ENCODE measurements at places on chromosomes 5 and 9.
A peak's percentile ranks its signal among the peaks of the same experiment; 100 is the strongest.

DNA sequence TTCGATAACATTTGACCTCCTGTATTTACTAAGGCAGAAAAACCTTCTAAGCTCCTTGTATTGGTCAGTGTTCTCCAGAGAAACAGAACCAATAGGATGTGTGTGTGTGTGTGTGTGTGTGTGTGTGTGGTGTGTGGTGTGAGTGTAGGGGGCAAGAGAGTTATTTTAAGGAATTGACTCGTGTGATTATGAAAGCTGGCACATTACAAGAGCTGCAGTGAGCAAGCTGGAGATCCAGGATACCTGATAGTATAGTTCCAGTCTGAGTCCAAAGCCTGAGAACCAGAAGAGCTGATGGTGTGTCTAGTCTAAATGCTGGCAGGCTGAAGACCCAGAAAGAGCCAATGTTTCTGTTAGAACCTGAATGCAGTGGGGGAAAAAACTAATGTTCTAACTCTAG lies 21.2 kb upstream of the PIK3R1 start:
- DNase-seq: no peak

DNA sequence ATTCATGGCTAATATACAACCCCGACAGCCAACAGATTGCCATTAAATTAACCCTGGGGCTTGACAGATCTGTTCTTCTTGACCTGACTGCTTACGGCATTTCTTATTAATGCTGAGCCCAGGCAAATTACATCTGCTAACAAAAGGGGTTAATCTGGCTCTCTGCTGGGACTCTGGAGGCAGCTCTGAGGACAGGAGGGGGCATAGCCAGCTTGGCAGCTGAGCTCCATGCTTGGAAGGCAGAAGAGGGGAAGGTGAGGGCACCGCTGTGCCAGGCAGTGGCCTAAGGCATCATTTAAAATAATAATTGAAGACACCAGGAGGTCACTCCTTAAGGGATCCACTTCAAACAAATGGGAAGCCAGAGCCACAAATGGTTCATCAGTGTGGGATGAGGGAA lies 126.0 kb upstream of the GPR151 start:
- no peak for DNase-seq

- no peak for DNase-seq
Observed at GRCh38 chr5:126020770-126021169, 402.4 kb upstream of the GRAMD2B start.

DNA sequence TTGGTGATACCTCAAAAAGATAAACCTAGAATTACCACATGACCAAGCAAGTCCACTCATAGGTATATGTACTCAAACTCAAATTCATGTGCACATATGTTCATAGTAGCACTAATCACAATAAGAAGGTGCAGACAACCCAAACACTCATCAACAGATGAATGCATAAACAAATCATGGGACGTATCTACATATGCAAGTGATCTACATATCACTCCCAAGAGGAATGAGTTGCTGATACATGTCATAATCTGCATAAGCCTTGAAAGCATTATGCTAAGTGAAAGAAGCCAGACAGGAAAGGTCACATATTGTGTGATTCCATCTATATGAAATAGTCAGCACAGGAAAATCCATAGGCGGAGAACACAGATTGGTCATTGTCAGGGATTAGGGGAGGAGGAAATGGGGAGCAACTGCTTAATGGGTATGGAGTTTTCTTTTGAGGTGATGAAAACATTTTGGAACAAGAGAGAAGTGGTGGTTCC lies 10.6 kb upstream of the GPX8 start:
- DNase-seq: no peak

DNA sequence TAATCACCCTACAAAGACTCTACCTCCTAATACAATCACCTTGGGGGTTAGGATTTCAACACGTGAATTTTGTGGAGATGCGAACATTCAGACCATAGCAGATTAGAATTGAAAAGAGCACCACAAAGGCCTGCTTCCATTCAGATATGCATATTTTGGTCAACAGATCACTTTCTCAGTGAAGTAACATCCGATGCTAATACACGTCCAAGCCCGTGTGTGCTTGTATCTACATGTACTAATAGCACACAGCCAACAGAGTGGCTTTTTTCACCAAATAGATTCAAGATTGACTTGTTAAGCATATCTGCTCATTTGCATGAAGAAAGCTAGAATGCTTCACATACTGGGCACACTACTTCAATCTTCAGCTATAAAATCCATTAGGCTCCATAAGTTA lies 35.6 kb upstream of the SSBP2 start:
- no peak for DNase-seq

DNA sequence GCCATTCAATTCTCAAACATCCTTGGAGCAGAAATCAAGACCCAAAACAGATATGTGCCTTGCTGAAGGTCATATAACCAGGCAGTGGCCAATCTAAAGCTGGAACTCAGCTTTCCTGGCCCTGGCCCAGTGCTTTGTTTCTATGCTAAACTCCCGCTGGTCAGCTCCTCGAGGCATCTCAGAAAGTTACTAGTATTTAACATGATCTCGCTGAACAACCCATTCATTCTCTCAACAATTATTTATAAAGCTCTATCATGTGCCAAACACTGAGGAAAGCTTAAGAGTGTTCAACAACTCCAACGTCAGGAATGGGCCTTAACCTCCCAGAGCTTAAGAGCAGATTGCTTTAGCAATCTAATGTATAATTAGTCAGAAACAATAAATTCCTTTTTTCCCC lies 54.0 kb downstream of the FOXD1 start:
- no peak for DNase-seq

DNA sequence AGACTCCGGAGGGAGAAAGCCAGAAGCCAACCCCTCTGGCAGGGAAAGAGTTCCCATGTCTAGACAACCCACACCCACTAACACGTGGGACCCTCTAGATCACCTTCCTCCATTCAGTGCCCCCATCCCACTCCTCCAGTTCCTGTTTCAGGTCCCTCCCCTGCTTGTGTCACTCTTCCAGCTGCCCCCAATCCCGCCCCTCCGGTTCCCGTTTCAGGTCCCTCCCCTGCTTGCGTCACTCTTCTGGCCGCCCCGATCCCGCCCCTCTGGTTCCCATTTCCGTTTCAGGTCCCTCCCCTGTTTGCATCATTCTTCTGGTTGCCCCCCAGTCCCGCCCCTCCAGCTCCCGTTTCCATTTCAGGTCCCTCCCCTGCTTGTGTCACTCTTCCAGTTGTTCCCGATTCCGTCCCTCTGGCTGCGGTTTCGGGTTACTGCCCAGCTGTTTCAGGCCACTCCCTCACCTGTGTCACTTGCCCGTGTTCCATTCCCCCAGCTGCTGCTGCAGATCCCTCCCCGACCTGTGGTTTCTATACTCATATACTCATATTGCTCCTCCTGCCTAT lies 64.8 kb upstream of the RANBP6 start:
- peak; percentile 92 for DNase-seq

GRCh38 chr5:143755966-143756365 lies 56.0 kb upstream of the HMHB1 start:
- DNase-seq: no peak

- DNase-seq: no peak
Observed at GRCh38 chr5:126464959-126465358, 41.8 kb downstream of the GRAMD2B start.

DNA sequence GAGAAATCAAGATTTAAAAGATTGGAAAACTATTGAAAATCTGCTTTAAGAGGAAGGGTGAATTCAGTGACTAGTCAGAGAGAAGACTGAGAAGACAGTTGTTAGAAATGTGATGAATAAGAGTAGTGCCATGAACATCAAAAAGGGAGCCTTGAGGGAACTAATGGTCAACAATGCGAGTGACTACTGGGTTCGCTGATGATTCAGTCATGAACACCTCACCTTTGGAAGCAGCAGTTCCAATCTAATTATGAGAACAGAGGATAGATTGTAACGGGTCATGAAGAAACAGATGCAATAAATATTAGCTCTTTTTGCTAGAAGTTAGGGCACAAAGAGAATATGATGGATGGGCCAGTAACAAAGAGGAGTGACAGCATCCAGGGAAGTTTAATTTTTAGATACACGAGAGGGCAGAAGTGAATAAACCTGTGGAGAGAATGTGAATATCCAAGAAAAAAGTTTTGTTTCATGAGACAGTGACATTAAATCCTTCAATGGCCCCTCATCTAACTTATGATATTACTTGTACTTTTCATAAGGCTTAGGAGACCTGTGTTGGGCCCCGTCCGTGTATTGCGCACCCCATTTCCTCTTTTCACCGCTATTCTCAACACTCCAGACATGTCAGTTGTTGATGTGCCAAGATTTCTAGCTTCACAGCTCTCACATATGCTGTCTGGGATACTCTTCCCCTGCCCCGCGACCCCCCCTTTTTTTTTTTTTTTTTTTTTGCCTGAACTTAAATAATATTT lies 23.5 kb upstream of the IFNE start:
- no peak for DNase-seq

DNA sequence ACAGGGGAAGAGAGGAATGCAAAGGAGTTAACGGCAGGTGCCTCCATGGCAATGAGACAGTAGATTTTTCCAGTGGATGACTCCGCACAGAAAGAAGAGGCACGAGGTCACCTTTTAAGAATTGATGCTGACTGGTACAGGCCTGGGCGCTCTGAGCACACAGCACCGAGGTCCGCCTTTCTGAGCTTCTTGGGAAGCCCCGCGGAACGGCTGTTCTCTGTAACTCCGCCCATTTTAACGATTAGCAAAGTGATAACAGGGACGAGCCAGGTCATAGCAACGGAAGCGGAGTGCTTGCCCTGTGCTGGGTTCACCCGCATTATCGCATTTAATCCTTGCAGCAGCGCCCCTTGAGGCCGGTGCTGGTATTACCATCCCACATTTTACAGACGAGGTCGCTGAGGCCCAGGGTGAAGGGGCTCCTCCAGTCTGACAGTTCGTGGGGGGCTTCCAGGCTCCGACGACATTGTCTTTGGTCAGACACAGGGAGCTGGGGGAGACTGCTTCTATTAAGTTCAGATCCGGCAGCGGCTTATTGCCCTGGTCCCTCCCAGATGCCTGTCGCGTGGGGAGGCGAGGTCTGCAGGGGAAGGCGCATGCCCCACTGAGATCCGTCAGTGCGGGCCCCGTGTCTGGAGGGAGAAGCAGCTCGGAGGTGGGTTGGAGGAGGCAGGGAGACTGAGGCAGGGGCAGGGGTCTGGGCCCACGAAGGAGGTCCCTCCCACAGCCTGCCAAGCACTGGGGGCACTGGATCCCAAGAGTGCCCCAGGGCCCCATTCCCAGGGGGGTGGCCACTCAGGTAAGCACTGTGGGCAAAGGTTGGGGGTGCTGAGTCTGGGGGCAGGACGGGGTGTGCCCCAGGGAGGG lies 22.3 kb upstream of the HMCN2 start:
- peak; percentile 86 for DNase-seq

- DNase-seq: no peak
Observed at GRCh38 chr5:83776437-83777031, 55.9 kb upstream of the HAPLN1 start.

- DNase-seq: no peak
Observed at GRCh38 chr5:123207081-123207537, 118.1 kb downstream of the PRDM6 start.

GRCh38 chr5:172410662-172411483 lies 43.5 kb downstream of the SH3PXD2B start:
- no peak for DNase-seq

- no peak for DNase-seq
Observed at GRCh38 chr5:115456539-115457040, 88.0 kb downstream of the FEM1C start.

- DNase-seq: no peak
Observed at GRCh38 chr5:126138281-126138931, 284.8 kb upstream of the GRAMD2B start.

DNA sequence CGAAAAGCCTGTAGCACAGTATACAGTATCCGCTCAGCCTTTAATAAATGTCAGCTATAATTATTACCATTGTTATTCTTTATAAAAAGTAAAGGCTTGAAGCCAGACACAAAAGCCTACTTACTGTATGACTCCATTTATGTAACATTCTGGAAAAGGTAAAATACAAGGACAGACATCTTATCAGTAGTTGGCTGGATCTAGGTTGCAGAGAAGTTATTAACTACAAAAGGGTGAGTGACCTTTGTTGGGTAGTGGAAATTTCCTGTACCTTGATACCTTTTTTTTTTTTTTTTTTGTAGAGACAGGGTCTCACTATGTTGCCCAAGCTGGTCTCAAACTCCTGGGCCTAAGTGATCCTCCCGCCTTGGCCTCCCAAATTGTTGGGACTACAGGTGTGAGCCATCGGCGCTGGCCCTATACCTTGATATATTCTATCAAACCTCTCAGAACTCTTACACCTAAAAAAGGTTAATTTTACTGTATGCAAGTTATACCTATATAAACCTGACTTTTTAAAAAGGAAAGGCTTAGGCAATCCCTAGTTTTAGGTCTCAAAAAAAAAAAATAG lies 6.0 kb downstream of the HDAC3 start:
- DNase-seq: no peak

GRCh38 chr5:171813813-171814490 lies 28.3 kb downstream of the SMIM23 start:
- DNase-seq: no peak

- DNase-seq: no peak
Observed at GRCh38 chr5:30874241-30875034, 319.0 kb upstream of the CDH6 start.

- no peak for DNase-seq
Observed at GRCh38 chr9:16611983-16612382, 258.5 kb downstream of the BNC2 start.

- no peak for DNase-seq
Observed at GRCh38 chr9:34551751-34552605, 29.2 kb upstream of the ENHO start.

DNA sequence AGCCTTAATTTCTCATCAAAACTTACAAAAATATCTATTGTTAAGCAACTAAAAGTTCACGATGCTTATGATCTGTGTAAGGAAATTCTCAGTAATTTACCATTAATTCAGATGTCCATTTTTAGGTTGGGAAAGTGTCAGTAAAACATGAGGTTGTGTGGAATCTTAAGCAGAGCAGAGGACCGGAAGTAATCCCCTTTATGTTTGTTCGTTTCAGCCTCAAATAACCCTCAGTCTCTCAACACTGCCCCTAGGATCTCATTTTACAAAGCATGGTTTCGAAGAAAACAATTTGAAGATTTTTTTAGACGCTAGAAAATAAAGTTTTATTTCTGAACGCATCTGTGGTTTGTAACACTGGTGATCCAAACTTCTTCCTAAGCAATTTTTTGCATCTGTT lies 504.2 kb downstream of the MAT2B start:
- DNase-seq: no peak

Data from sciatic nerve (tissue), 2 donors.